Stimulated activated CD8-positive, alpha-beta memory T cell treated with anti-CD3 and anti-CD28 coated beads, Interleukin-4, amount 100 ng/mL, for 4 hours (primary cell): ENCODE measurements at places on chromosomes 1 and 21.

- DNase-seq = no peak
Measured at GRCh38 chr1:38152351-38153065, 105.9 kb upstream of the POU3F1 start.

DNA sequence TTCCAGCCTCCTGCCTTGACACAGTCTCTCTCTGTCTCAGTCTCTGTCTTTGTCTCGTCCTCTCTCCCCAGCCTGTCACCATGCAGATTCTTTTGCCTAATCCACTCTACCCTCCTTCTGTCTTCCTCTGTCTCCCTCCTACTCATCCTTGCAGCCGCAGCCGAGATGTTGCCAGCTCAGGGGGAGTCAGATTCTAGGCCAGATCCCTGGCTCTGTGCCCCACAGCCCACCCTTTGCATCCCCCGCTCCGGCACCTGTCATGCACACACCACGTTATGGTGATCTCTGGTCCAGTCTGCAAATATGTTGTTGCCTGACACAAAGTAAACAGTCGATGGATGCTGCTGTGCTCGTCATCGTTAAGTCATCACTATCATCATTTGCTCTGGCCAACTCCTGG lies 35.5 kb upstream of the IGSF21 start:
- no peak for DNase-seq

GRCh38 chr21:25626757-25627156 lies 12.3 kb upstream of the JAM2 start:
- no peak for DNase-seq

- no peak for DNase-seq
Measured at GRCh38 chr1:101276818-101277217, 40.0 kb downstream of the S1PR1 start.

- DNase-seq = no peak
Measured at GRCh38 chr1:240255922-240256321, 164.2 kb downstream of the FMN2 start.

- no peak for DNase-seq
Measured at GRCh38 chr21:42036313-42036712, 26.2 kb upstream of the ZBTB21 start.

DNA sequence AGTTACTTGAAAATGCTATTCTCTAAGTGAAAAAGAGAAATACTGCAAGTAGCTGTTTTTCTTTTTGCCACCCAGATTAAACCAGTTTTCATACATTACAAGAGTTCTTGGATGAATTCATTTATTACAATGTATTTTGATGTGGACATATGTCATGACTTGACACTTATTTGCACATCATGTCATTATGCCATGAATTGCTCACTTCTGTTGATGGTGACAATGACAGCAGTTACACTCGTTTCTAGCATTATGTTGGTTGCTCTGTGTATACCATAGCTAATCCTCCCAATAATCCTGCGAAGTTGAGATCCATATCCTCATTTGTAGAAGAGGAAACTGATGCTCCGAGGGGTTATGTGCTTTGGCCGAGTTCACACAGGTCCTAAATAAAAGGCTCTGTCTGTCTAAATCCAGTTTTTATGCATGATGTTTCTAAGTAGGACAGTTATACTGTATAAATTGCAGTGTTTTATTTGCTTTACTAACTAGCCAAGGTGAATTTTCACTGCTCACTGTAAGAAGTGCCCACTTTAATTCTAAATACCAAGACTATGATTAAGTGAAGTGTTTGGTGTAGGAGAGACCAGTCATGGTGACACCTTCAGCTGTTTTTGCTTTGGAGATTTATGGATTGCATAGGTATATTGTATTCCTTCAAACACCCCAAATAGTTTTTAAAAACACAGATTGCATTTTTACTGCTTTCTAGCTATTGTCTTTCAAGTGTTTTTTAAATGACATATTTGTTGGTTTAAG lies 56.7 kb downstream of the PRDM2 start:
- DNase-seq = no peak

DNA sequence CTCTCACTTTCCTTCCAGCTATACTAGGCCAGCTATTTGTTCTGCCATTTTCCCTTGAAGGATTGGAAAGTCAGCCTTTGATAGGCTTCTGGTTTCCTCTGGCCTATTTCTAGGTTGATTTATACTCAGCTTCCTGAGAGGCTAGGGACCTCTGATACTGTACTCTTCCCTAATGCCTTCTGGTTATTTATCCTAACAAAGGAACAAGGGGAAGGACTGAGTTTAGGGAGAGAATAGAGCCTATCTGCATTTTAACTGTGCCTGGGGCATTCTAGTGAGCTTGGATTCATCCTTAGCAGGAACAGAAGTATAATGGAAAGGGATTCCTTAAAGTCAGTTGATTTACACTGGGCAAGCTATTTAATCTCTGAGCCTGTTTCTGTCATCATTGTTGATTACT lies 11.8 kb upstream of the TMEM39B start:
- no peak for DNase-seq

DNA sequence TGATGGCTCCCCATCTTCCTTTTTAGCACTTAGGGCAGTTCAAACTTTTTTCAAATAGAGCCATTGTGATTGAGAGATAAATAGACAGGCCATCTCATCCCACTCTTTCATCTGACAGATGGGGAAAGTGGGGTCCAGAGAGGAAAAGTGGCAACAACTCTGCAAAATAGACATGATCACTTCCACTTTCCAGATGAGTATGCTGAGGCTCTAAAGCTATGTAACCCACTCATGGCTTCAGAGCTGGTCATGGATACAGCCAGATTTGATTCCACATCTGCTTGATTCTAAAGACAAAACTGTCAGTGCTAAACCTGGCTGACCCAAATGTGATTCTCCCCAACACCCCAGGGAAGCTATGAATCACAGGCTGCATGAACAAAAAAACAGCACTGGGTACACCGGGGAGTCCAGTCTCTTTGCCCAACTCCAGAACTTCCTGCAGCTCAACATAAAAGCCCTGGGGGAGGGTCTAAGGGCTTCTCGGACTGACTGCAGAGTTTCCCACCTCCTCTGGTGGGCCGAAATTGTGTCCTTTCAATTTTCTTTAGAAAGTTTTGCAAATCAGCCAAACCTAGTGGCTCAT lies 59.3 kb downstream of the PLPP3 start:
- no peak for DNase-seq
